ENCODE measurements at places on chromosomes 1 and 21. TPM values are rescaled to one million over a fixed set of nuclear protein-coding genes. Genes with fewer than 3 reads are reported as not detected.

DNA sequence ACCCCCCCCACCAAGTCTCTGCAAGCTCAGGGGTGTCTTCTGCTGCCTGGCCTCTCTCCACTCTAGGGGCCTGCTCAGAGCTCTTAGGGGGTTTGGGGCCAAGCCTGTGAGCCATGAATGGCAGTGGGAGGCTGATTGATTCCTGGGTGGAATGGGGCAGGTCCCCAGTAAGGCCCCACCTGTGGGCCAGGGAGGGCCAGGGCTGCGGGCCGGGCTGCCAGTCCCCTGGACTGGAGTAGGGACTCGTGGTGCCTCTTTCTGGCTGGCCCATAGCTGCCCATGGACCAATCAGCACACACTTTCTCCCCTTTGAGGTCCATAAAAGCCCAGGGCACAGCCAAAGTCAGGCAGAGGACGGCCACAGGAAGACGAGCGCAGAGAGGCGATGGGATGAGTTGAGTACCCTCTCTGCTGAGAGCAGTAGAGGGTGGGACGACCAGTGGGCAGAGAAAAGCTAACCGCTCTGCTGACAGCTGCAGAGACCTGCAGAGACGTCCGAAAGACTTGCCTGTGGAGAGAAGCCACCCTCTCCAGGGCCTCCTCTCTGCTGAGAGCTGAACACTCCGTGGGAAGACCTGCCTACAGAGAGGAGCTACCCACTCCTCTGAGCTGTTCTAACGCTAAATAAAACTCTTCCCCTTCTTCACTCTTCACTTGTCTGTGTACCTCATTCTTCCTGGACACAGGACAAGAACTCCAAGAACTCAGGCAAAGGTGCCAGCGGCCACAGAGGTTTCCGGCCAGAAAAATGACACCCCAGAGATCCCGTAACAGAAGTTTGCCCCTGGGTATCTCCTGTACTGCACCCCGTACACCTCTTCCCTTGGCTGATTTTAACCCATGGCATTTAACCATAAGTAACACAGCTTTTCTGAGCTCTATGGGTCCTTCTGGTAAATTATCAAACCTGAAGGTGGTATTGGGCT is 38.2 kb upstream of the TARDBP start:
- DNase-seq, result no peak

DNA sequence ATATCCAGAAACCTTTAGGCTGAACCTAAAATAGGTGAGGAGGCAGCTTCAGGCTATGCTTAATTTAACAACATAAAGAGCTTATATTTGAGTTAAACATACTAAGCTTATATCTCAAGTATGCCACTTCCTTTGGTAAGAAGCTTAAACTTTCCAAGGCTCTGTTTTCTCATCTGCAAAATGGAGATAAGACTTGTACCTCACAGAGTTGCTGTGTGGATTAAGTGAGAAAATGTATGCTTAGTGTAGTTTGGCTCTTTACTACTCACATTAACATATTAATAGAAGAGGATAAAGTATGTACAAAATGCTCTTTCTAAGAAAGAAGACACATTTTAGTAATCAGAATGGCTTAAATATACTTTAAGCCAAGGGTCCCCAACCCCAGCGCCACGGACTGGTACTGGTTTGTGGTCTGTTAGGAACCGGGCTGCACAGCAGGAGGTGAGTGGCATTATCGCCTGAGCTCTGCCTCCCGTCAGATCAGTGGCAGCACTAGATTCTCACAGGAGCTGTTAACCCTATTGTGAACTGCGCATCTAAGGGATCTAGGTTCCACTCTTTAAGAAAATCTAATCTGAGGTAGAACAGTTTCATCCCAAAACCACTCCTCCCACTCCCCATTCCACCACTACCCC is 77.2 kb downstream of the HS2ST1 start:
- no peak for DNase-seq

GRCh38 chr1:68205794-68206358 is 26.4 kb downstream of the WLS start:
- DNase-seq, result no peak

GRCh38 chr1:229107304-229107815 is 163.6 kb upstream of the RAB4A start:
- DNase-seq, result no peak

DNA sequence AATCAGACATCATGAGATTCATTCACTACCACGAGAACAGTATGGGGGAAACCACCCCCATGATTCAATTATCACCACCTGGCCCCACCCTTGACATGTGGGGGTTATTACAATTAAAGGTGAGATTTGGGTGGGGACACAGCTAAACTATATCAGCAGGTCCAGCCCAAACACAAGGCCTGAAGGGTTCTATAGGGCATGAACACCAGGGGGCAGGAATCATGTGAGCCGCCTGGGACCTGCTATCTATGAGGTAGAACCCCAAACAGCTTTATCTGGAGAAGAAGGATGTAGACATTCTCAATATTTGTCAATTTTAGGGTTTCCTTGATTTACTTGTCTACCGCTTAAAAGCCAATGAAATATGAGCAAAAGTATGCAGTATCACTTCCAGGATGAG is 294.9 kb upstream of the DEPDC1 start:
- DNase-seq, result no peak

PTPN22 gene
- not detected for total RNA-seq

DNA sequence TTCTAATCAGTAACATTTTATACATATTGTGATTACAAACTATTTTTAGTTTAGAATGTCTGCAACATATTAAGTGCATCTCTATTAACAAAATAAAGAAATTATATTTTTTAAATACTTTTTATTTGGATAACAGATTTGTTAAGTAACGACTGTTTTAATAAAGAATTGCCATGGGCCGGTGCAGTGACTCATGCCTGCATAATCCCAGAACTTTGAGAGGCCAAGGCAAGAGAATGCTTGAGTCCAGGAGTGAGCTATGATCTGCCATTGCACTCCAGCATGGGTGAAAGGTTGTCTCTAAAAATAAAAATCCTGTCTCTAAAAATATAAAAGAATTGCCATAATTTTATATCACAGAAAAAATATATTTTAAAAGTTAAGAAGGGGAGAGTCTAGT is 4.1 kb downstream of the LRRIQ3 start:
- no peak for DNase-seq

CYP4Z1 gene
- total RNA-seq, result not detected

DNA sequence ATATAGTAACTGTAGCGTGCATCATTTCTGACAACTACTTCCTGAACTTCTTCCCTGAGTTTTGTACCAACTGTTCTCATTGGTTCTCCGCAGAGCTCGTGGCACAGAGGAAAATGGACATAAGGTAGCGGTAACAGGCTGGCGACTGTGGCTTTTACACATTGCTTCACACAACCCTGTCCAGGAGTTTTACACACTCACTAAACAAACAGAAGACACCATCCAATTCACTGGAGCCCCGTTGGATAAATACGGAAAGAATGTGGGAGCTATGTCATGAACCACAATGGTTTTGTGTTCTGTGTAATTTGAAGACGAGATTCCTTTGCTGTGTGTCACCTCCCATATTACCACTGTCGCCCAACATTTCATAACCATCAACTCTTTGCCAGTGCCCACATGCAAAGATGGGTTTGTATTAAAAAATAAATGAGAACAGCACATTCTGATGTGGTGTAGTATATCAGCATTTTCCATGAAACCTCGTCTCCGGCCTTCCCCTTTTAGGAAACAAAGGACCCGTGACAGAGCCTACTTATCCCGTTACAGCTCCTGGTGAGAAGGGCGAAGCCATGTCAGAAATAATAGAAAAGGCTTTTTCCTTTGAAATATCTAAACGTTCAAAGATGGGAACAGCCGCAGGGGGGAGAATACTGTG is 47.4 kb upstream of the ENAH start:
- DNase-seq, result no peak

DNA sequence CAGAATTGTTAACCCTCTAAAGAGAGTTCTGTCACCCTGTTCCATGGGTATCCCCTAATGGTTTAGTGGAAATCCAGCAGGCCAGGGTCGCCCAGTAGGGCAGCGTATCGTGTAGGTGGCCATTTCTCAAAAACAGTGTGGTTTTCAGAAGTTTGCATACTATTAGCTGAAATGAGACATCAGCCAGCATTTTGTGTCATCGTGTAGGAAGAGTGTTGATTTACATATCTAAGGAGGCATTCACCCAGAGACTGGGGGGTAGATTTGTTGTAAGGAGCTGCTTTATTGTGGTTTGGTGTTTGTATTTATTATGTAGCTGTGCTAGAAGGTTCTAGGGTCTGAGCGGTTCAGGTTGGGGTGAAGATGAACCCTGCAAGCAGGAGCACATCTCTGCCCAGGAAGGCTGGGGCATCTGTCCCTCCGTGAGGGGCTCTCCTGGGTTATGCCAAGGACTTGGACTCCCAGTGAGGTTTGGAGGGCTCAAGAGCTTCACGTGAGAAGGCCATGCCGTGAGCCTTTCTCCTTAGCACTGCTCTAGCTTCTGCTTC is 174.4 kb downstream of the PGBD5 start:
- DNase-seq, result no peak

KMO gene
- total RNA-seq, result not detected

SLC44A5 gene
- not detected for total RNA-seq

POGK gene
- total RNA-seq, result 33.8 TPM

PLOD1 gene
- 103 TPM for total RNA-seq

DNA sequence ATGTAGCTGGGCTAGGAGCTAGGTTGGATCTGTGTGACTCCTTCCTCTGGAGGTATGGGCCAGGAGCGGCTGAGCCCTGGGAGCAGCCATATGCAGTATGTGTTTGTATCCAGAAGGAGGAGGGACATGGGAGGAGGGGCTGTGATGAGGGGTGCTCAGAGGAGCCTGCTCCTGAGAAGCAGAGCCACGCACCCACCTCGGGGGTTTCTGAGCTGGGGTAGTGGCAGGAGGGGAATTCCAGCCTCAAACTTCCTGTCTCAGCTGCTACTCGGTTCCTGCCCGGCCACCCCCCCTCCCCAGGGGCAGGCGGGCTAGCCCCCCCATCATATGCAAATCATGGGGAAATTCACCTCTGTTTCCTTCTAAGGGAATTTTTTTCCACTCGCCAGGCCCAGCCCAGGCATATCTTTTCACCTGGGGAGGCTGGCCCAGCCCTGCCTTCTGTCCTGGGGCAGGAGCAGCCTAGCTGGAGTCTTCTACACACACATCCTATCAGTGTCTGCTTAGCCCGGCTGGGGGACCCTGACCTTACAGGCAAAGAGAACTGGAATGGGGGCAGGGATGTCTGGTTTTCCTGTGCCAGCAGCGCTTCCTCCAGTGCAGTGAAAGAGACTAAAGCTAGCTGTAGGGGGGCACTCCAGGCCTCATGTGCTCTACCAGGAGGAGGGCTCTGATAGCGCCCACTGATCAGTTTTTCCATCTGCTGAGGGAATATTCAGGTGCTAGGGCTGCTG is 3.0 kb downstream of the ZC3H12A start:
- DNase-seq, result peak; percentile 40

SPRR2F gene
- total RNA-seq, result not detected

GRCh38 chr1:228279722-228280105 is 71.9 kb downstream of the OBSCN start:
- no peak for DNase-seq

FAM177B gene
- total RNA-seq, result not detected

CXADR gene
- total RNA-seq, result 137 TPM

Measured in G401 (cell line).